ENCODE measurements at places on chromosomes 13 and 19.

- DNase-seq = no peak
These were observed 50.1 kb upstream of the FREM2 start for GRCh38 chr13:38636761-38637160.

DNA sequence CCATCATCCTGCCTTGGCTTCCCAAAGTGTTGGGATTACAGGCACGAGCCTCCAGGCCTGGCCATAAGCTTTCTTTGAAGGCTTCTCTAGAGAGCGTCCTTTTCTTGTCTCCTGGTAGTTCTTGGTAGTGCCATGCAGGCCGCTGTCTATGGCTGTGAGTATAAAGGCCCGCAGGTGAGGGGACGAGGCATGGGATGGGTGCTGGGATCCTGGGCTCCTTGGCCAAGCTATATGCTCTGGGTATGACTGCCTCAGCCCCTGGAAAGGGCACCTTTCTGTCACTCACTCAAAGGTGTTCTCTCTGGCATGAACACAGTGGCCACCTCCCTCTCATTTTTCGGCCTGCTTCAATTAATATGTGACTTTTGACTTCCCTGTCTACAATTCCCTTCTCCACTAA is 6.3 kb upstream of the ABCC4 start:
- DNase-seq = no peak

DNA sequence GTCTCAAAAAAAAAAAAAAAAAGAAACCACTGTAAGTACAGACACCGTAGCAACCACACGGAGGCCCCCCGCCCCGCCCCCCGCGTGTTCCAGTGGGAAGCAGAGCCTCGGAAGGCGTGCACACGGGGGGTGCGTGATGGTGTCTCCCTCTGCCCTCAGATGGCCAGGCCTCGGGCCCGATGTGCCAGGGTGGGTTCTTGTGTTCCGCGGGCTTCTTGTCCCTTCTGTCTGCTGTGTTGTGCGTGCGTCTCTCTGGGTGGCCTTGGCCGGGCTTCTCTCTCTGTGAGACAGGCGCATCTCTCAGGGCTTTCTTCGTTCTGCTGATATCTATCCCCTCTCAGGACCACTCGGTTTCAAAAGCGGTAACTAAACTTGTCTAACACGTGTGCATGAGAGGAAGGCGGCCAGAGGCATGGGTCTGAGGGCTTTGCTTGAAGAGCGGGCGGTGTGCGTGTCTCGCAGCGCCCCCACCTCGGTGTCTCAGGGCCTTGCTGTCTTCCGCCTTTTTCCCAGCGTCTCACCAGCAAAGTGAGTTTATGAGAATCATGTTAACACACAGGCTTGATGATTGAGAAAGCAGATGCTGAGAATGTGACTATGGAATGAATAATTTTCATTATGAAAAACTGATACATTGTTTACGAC is 12.6 kb downstream of the ATP11A start:
- no peak for DNase-seq

DNA sequence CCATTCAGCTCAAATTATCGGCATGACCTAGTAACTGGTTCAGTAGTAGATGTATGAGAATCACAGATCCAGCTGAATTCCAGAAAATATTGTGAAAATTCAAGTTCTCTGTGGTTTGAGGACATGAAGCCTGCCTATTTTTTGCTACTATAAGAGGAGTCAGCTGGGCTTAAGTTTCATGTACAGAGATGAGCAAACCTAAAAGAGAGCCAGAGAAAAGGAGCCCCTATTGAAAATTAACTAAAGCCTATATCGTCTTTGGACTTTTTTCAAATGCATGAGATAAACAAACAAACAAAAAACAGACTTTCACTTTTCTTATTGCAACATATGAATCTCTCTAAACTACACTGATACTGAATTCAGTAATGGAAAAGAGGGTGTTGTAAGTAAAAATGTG is 106.8 kb upstream of the SPRY2 start:
- no peak for DNase-seq

DNA sequence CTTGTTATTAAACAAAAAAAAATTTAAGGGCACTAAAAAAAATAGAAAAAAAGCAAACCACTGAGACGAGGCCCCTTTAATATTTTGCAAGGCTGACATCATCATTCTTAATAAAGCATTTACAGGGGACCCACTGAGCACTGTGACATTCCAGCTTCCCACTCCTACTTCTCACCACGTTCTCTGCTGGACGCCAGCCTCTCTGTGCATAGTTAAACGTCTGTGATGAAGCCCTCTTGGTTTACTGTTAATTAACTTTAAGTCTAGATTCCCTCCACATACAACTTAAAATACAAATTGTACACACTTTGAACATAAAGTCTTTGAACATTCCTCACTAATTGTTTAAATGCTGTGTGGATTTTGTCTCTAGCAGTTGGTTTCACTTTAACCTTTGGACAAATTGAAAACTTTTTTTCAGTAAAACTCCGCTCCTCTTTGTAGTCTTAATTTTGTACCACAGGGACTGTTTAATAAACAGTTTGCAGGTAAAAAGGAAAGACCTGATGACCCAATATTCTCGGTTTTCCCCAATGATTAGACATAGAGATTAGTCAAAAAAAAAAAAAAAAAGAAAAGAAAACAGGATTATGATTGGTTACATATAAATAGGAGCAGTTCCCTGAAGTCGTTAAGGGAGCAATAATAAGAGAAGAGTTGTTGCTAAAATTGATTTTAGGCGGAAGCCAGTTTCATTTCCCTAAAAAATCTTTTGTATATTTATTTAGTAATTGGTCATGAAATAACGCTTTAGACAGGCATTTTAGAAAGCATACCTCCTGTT is 219.8 kb downstream of the MZT1 start:
- no peak for DNase-seq

DNA sequence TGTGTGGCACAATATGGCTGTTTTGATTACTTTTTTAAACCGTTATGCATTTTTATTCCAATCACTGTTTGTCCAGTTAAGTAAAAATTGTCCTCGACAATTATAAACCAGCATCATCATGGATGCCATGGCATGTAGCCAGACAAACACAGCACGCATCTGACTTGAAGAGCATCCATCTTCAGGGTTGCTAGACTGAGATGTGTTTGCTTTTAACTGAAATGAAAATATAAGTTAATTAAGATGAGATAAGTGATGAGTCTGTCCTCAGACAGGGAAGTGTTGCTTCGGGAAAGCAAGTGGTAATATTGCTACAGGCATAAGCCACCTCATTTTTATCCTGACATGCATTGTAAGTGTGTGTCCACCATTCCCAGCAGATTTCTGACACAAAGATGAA is 92.8 kb upstream of the TPP2 start:
- DNase-seq = no peak

GRCh38 chr13:108283110-108283509 is 13.6 kb downstream of the TNFSF13B start:
- no peak for DNase-seq

DNA sequence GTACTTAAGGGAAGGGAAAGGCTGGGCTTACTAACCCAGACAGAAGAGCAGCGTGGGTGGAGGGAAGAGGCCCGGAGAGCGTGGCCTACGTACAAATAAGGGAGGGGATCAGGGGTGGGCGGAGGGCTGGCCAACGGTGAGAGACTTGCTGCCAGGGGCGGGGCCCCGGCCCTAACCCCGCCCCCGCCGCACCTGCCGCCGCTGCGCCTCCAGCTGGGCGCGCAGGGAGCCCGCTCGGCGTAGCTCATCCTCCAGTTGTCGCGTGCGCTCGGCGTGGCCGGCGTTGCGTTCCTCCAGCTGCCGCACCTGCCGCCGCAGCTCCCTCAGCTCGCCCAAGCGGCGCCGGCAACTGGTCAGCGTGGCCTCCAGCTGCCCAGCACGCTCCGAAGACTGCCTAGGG is 5.7 kb downstream of the HOOK2 start:
- no peak for DNase-seq

DNA sequence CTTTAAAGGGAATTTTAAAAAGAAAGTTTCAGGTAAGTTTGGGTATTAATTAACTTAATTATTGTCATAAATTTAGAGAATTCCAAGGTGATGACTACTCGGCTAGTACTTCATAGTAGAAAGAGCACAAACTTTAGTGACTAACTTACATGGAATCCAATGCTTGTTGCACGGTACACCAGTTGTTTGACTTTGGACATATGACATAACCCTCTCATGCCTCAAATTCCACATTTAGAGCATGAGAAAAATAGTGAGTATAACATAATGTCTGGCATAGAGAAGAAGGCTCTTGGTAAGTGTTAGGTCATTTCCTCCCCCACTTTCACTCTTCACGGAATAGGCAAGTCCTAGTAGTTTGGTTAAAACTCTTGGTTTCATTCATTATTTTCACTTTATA is 1249.4 kb upstream of the SLC10A2 start:
- DNase-seq = no peak

DNA sequence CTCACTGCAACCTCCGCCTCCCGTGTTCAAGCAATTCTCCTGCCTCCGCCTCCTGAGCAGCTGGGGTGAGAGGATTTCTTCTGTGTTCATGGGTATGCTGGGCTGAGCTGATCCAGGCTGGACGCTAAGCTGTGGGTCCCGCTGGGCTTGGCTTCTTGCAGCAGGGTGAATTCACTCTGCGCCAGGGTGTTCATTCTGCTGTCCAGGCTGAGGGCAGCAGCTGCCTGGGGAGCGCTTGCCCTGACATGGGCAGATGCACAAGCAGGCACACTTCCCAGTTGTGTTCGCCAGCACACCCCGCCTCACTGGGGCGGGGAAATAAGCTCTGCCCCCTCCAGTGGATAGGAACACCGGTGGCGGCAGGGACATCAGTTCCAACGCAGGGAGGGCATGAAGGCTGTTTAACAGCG is 7.3 kb upstream of the INAFM1 start:
- DNase-seq = no peak

GRCh38 chr19:57068921-57069697 is 50.7 kb upstream of the USP29 start:
- no peak for DNase-seq

DNA sequence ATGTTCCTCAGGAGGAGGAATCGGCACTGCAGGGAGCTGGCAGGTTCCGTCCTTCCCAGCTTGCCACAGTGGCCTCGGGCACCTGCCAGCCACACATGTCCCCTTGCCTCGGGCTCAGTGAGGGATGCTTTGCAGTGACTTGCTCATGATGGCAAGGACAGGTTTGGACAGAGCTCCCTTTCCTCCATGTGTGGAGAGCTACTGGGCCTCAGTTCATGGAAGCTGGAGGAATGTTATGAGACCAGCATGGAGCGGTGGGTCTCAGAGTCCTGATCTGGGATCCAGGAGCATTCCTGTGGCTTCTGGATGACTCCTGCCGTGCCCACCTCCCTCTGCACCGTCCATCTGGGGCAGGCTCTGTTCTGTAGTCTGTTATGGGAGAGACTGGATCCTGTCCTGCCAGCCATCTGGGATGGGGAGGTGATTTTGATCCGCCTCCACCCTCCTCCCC is 59.2 kb downstream of the SIPA1L3 start:
- DNase-seq = no peak

DNA sequence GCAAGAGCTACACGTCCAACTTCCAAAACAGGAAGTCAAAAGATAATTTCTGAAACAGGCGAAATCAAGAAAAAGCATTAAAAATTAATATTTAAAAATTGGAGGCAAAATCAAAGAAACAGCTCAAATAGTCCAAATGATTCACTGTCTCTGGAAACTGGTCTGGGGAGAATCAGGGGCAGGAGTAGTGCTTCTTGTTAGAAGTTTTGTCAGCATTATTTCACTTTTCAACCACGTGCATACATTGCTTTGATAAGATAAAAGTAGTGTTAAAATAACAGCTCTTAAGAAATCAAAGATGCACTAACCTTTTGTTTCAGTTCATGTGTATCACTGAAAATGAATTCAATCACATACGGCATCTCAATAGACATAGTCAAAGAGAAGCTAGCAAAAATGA is 53.8 kb downstream of the PARP4 start:
- no peak for DNase-seq

DNA sequence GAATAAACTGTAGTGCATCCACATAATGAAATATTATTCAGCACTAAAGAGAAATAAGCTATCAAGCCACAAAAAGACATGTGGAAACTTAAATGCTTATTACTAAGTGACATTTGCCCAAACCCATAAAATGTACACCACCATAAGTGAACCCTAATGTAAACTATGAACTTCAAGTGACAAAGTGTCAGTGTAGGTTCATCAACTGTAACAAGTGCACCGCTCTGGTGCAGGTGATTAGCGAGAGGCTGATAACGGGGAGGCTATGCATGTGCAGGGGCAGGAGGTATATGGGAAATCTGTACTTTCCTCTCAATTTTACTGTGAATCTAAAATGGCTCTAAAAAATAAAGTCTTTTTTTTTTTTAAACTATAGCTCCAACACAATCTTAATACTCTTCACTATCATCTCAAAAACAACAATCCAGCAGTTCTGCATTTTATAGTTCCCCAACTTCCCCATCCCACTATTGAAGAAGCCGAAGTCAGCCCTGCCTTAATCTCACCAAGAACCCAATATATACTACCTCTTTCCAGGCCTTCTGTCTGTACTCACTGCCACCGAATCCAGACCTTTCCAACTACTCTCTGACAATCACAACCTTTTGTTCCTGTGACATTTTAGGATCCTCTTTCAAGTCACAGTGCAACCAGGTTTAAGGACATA is 22.6 kb downstream of the ELF1 start:
- DNase-seq = no peak

GRCh38 chr13:77902319-77902963 is 16.2 kb downstream of the EDNRB start:
- DNase-seq = no peak

- no peak for DNase-seq
These were observed 2.8 kb downstream of the FAM124A start for GRCh38 chr13:51225029-51225428.

GRCh38 chr19:1987197-1988187 is 28.0 kb downstream of the BTBD2 start:
- no peak for DNase-seq

DNA sequence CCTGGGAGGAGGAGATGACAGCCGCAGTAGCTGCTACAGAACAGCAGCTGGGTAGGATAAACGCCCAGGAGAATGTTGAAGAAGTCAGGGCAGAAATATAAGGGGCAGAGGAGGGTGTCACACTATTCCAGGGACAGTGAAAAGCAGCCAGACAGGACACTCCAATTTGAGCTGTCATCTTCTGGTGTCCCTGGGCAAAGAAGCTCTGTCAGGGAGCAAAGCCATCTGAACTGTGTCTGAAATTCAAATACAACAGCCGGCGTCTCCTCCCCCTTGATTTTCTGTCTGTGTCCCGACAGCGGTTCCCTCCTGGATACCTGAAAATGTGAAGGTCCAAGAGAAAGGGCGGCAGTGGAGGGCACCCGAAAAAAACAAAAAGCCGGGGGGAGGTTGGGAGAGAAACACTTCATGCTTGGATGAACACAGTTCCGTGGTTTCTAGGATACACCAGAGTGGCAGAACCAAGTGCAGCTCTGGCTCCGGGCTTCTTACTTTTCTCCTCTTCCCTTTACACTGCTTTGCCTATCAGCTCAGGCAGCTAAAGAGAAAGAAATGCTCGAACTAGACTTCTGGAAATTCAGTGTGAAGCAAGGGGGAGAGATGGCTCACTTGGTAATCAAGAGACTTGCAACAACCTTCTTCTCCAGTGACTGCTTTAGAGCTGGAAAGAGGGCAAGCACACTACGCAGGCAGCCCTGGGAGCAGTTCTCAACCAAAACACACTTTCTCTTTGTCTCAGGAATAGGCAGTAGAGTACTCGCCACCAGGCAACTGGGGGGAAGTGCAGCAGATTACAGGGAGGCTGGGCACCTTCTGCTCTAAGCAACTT is 465.6 kb downstream of the ITGBL1 start:
- no peak for DNase-seq

- no peak for DNase-seq
These were observed 460.6 kb downstream of the FOXO1 start for GRCh38 chr13:40205771-40206240.
